GM12891 (cell line): ENCODE measurements at places on chromosomes 16 and 17.

- no peak for DNase-seq
Measured at GRCh38 chr17:60077672-60078519, 825 bp downstream of the HEATR6 start.

- DNase-seq: no peak
Measured at GRCh38 chr16:1042049-1042744, 30.4 kb upstream of the SSTR5 start.

DNA sequence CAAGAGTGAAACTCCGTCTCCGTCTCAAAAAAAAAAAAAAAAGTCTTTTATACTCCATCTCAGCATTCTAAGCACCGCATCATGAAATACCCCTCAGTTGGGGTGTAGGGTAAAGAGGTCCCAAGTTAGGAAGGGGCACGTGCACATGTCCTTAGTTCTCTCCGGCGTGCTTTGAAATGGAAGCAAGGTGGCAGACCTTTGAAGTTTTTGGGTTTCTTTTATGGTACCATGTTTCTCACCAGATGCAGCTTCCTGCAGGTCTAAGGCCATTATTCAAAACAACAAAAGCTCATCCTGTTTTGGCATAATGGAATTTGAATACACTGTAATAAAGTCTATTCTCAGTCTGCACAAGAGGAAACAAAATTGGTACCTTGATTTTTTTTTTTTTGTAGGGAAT, 9.6 kb downstream of the EMC8 start:
- DNase-seq: no peak

GRCh38 chr17:57875290-57876022, 25.6 kb upstream of the MRPS23 start:
- no peak for DNase-seq

DNA sequence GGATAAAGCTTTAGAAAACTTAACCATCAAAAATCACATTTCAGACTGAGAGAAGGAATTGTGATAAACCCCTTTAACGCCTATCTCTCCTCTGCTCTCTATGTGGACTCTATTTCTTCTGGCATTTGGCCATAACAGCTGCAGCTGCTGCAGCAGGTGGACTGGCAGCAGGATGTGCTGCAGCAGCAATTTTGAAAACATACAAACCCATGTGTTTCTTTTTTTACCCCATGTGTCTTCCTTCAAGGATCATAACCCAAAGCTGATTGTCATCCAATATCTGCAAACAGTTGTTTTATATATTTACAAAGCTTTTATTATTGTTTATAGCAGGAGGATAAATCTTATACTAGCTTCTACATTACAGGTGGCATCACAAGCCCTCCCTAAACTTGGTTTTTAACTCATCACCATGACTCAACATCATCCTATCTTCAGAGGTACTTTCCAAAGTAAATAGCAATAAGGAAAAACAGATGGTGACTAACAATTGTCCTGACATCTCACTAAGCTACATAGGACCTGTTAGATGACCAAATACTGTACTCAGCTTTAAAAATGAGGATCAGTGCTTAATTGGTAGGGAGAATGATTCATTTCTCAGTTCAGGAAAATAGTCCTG, 14.5 kb upstream of the KRTAP9-2 start:
- DNase-seq: no peak

DNA sequence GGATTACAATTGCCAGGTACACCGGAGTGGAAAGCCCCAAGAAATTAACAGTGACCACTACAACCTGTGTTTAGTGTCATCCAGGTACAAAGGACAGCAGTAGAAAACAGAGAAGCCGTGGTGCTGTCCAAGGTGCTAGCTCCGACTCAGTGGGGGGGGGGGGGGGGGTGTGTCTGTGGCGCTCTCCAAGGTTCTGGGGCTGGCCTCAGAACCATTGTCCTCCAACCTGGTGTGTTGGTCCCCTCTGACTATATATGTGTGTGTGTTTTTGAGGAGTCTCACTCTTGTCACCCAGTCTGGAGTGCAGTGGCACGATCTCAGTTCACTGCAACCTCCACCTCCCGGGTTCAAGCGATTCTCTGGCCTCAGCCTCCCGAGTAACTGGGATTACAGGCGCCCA, 5.8 kb upstream of the ZNF23 start:
- no peak for DNase-seq

DNA sequence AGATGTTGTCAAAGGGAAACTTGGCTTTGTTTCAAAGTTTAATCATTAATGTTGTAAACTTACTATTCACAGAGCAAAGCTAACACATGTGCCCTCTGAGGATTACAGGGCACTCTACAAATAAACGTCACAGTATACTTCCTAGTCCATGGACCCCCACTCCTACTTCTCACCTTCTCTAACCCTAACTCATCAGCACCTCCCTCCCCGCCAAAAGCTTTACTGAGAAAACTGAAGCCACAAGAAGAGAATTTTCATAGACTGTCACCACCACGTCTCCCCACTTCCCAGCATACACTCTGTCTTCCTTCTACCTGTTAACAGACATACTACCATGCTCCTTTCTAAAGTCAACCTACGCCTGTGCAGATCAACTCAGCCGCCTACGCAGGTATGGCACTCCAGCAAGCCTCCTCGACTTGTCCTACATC, 29.0 kb downstream of the HELZ start:
- DNase-seq: no peak

DNA sequence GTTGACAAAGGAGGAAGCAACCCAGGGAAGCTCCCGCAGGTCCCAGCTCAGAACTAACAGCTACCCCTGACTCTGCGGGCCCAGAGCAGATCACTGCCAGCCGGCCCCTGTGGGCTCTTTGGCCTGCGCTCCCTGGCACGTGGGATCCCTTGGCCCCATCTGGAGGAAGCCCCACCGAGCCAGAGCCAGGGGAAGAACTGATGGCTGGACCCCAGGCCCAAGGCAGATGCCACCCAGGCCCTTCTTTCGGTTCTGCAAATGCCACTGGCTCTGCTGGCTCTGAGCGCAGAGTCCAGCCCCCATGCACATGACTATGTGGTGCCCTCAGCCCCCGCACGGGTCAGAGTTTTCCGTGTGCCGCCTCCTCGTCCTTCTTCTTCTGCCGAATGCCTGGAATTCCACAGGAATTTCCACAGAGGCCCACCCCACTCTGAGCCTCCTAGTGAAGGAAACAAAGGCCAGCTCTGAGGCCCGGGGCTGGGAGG, 35.8 kb upstream of the SNN start:
- DNase-seq: no peak

GRCh38 chr16:88634994-88635670, 3.2 kb upstream of the IL17C start:
- DNase-seq: no peak

- DNase-seq: no peak
Measured at GRCh38 chr16:21208446-21209230, 2.7 kb downstream of the ZP2 start.

GRCh38 chr16:75266738-75267630, 15.6 kb upstream of the BCAR1 start:
- DNase-seq: no peak

DNA sequence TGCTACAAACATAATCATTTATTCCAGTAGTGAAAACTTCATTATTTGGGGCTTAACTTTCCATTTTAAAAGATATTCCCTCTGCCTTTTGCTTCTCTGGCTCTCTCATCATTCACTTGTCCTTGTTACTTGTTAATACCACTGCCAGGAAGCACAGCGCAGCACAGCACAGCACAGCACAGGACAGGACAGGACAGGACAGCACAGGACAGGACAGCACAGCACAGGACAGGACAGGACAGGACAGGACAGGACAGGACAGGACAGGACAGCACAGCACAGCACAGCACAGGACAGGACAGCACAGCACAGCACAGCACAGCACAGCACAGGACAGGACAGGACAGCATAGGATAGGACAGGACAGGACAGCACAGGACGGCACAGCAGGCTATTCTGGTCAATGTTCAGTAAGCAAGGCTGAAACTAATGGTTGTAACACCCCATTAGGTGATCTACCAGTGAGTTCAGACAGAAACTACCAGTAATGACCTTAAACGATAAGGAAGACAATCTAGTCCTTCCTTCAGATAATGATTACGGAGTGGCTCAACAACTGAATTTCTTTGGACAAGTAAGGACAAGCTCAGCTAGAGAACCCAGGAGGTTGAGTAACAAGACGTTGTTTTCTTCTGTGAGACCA, 31.9 kb downstream of the COG1 start:
- no peak for DNase-seq

DNA sequence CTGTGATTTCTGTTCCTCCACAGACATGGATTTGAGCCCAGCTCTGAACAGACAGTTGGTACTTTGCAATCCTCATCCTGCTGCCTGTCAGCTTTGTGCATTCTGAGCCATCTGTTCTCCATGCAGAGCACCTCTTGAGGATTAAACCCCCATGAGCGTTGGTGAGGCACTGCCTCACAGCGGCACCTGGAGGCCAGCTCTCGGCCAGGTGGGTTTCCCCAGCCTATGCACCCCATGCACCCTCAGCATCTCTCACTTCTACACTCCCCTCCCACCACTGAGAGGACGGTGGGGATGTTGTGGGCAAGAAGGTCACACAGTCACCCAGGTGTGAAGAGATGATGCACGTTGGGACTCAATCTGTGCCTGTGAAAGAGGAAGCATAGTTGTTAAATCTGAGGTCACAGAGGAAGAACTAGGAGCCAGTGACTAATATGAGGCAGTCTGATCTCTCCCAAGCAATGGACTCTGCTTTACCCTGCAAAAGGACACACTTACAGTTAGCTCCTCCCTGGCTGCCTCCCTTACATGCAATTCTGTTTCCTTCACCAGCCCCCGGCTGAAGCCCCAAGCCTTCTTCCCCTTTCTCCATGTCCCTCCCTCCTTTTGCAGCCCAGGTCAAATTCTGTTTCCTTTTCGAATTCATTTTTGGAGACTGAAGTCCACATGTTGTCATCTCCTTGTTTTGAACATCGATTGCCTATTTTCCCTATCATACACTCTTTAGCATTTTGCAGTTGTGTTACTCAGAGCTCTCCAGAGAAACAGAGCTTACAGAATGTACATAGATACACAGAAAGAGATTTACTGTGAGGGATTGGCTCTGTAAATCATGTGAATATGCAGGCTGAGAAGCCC, 58.5 kb downstream of the HS3ST3B1 start:
- no peak for DNase-seq

- no peak for DNase-seq
Measured at GRCh38 chr17:79746889-79747507, 16.3 kb downstream of the ENPP7 start.

- DNase-seq: no peak
Measured at GRCh38 chr17:37717627-37718323, 27.1 kb downstream of the HNF1B start.

DNA sequence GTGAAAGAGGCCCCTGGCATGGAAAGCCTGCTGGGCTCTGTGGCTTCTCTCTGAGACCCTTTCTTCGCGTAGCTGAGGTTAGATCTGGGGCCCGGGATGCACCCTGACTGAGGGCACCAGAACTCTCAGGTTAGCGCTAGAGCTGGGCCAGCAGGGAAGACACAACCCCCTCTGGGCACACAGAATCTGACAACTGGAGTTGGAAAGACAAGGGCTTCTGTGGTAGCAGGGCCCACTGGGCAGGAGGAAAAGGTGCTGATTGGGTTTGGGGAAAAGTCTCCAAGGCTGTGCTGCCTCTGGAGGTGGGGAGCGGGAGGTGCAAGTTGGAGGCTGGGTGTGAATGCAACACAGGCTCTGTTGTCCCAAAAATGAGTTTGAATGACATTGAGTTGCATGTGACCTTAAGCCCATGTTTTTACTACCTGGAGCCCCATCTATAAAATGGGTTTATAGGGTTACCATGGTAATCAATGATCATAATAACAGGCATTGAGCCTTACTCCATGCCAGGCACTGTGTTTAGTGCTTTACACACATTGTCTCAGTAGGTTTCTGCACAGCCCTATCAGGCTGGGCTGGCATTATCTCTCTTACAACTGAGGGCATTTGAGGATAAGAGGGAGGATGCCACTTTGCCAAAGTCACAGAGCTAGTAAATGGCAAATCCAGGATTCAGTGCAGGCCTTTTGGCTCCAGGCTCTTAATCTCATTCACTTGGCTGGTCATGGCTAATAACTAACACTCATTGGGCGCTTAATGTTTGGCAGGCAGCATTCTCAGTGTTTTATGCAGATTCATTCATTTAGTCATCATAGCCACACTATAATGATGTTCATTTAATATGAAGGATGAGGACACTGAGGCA, 9.5 kb upstream of the IGFBP4 start:
- DNase-seq: no peak

DNA sequence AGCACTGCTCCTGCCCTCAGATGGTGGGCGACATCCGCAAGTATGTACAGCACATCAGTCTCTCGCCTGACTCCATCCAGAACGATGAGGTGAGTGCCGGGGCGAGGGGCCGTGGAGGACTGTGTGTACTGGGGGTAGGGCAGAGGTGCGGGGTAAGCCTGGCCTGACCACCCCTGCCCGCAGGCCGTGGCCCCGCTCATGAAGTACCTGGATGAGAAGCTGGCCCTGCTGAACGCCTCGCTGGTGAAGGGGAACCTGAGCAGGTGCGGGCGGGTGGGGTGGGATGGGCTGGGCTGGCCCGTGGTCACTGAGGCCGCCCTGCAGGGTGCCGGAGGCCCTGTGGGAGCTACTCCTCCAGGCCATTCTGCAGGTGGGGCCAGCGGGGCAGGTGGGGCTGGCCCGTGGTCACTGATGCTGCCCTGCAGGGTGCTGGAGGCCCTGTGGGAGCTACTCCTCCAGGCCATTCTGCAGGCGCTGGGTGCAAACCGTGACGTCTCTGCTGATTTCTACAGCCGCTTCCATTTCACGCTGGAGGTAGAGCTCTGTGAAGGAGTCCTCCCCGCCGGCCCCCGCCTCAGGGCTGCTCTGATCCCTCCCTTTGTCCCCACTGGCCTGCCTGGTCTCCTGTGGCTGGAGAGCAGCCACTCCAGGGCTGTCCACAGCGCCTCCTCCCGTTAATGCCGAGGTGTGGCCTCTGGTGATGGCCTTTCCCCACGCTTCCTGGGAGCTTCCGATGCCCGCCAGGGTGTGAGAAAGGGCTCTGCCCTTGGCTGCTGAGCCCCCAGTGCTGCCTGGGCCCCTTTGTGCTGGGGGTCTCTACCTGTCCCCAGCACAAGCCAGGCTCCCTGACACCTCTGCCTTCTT, 5.0 kb downstream of the TSR3 start:
- no peak for DNase-seq

DNA sequence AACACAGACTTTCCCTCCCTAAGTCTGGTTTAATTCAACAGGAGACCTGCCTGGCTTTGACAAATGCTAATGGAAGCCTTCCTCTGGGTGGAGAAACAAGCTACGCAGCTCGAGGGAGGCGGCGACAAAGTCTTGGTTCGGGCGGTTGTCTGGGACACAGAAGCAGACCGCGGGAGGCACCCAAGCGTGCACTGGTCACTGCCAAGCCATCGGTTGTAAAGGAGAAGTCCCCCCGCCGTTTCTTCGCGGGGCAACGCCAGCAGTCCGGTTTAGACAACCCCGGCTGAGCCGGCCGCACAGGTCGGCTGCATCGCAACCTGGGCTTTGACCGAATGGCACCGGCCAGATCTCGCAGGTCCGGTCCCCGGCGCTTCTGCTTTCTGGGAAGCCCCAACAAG, 586 bp downstream of the GLYR1 start:
- DNase-seq: peak; percentile 25

- no peak for DNase-seq
Measured at GRCh38 chr17:77207689-77208216, 67.0 kb downstream of the SEC14L1 start.

DNA sequence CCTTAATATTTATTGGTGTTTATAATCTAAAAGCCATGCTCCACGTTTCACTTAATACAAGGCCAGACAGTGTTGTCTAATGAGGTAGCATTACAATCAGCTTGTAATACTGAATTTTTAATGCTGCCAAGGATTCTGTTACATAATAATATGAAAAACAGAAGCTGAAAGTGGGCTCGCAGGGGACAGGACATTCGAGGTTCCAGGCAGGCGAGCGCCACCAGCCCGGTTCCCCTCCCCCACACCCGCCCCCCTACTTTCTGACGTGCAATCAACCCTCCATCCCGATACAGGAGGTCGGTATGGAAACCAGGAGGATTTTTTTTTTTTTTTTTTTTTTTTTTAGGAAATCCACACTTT, 6.2 kb upstream of the ZFHX3 start:
- no peak for DNase-seq
